Nephron progenitor cell (in vitro differentiated cells): ENCODE measurements at places on chromosomes 5 and 9.
A peak's percentile ranks its signal among the peaks of the same experiment; 100 is the strongest.

DNA sequence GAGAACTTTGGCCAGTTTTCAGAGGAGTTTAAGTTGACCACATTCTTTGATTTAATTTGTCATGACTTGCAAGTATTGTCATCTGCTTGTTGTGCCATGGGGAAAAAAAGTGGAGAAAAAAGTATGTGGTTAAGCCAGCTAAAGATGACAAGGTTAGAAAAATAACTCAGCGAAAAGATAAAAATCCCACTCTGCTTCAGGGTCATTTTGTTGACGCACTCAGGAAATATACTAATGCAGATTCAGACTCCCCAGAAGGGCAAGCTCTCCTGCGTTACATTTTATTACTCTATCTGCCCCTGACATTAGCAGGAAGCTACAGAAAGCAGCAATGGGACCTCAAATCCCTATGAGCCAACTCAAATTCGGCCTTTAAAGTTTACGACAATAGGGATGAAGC, 27.6 kb upstream of the TESK1 start:
- no peaks in the 10 kb centered on the region for H3K4me1 ChIP-seq
- peaks cover 21% of the 10 kb centered on the region for H3K36me3 ChIP-seq
- H3K4me3 ChIP-seq: no peak overlapping the region

DNA sequence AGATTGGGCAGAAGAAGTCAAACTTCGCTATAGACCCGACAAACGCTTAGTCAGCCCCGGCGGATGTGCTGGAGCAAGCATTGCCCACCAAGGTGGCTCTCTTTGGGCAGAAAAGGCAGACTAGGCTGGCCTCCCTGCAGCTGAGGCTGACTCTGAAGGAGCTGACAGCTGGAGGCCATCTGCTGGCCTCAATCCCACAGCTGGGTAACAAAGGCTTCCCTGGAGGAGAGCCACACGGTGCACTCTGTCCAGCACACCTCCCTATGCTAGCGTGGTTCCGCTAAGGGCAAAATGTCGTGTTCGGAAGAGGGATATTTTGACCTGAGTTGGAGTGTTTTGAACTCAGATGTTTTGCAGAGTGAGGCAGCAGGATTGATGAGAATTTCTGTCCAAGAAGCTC, 103.5 kb upstream of the PTCH1 start:
- peaks cover 18% of the 10 kb centered on the region for H3K36me3 ChIP-seq
- peaks cover 33% of the 10 kb centered on the region for H3K4me1 ChIP-seq
- H3K27ac ChIP-seq: no peak overlapping the region
- H3K27me3 ChIP-seq: peaks cover under 1% of the 10 kb centered on the region
- H3K4me3 ChIP-seq: no peak overlapping the region

DNA sequence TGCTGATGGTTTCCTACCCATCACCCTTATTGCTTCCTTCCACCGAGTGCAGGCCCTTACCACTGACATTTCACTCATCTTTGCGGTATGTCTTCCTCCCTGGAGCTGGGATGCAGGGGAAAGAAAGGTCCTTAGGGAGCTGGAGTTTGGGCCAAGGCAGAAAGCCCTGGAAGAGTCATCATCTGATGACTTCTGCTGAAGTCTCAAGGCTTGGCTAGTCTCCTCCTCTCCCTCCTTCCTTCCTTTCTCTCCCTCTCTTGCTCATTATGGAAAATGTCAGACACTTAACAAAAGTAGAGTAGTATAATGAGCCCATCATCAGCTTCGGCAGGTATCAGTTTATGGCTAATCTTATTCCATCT, 40.0 kb downstream of the LARP1 start:
- H3K27me3 ChIP-seq: no peaks in the 10 kb centered on the region
- DNase-seq: no peak
- H3K4me1 ChIP-seq: no peaks in the 10 kb centered on the region
- H3K36me3 ChIP-seq: peaks cover 58% of the 10 kb centered on the region

DNA sequence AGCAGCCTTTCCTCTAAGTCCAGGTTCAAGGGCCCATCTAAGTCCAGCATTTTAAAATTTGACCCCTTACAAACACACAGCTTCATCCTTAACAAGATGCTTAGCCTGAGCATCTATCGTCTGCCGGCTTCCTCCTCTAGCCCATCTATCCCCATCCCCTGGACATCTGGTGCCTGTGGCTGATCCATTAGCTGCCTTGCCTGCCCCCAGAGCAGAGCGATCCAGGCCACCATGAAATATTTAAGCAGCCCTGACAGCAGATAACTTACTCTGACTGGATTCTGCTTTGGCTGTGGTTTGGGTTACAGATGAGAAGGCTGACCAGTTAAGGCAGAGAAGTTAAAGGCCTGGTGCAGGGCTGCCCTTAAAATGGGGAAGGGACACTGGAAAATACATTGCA, 30.9 kb upstream of the CPEB4 start:
- H3K27me3 ChIP-seq: no peaks in the 10 kb centered on the region
- peaks cover 58% of the 10 kb centered on the region for H3K4me1 ChIP-seq
- no peaks in the 10 kb centered on the region for H3K36me3 ChIP-seq
- DNase-seq: peak; percentile 14

DNA sequence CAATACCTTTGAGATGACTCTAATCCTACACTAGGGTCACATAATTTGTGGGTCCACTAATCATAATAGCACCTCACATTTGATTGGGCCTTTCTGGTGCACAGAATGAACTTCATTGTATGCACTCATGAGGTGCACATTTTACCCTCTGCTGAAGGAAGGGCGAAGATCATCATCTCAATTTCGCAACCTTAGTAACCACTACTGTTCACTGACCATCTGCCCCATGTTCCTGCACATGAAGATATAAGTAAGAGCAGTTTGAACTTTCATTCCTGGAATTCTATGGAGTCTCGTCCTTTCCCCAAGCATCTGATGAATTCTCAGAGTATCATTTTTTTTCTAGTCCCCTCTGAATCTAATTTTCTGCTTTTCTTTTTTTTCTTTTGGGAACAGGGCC, 21.2 kb downstream of the GAS1 start:
- no peak overlapping the region for H3K4me3 ChIP-seq
- no peak for DNase-seq
- peaks cover 30% of the 10 kb centered on the region for H3K36me3 ChIP-seq
- no peak overlapping the region for H3K27ac ChIP-seq

- no peaks in the 10 kb centered on the region for H3K36me3 ChIP-seq
- no peaks in the 10 kb centered on the region for H3K4me1 ChIP-seq
- H3K27ac ChIP-seq: no peak overlapping the region
- peaks cover 3% of the 10 kb centered on the region for H3K27me3 ChIP-seq
- no peak for DNase-seq
These were observed 241.7 kb upstream of the KCNN2 start for GRCh38 chr5:114120166-114120565.

DNA sequence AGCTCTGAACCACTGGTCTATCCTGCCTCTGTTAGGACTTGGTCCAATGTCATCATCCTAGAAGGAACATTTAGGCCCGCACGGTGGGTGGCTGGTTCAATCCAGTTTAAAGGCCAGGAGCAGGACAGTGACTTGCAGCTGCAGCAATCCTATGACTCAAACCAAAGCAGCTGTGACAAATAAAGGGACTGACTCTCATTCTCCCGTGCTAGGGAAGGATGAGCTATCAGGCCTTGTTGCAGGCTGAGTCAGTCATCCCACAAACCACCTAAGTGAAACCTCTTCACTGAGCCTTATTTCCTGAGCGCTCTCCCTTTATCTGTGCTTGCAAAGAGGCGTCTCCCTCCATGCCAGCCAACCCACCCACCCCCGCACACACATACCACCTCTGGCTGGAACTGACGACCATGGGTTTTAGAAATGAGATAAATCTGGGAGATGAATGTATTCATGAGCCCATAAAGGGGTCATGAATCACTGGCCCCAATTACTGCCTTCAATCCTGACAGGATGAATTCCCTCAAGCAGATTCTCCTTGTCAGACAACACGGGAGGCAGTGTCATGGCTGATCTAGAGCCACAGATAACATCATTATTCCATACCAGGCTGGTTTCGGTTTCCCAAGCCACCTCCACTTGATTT, 93.4 kb downstream of the KCNIP1 start:
- H3K27ac ChIP-seq: peak overlapping the region; percentile 79
- H3K27me3 ChIP-seq: peaks cover 17% of the 10 kb centered on the region
- DNase-seq: no peak
- H3K4me3 ChIP-seq: no peak overlapping the region
- peaks cover 54% of the 10 kb centered on the region for H3K4me1 ChIP-seq

GRCh38 chr9:127923771-127924170, 6.8 kb downstream of the PIP5KL1 start:
- no peak overlapping the region for H3K27ac ChIP-seq
- peaks cover 9% of the 10 kb centered on the region for H3K4me1 ChIP-seq
- no peak for DNase-seq
- H3K36me3 ChIP-seq: no peaks in the 10 kb centered on the region
- H3K27me3 ChIP-seq: peaks cover 83% of the 10 kb centered on the region
- no peak overlapping the region for H3K4me3 ChIP-seq

DNA sequence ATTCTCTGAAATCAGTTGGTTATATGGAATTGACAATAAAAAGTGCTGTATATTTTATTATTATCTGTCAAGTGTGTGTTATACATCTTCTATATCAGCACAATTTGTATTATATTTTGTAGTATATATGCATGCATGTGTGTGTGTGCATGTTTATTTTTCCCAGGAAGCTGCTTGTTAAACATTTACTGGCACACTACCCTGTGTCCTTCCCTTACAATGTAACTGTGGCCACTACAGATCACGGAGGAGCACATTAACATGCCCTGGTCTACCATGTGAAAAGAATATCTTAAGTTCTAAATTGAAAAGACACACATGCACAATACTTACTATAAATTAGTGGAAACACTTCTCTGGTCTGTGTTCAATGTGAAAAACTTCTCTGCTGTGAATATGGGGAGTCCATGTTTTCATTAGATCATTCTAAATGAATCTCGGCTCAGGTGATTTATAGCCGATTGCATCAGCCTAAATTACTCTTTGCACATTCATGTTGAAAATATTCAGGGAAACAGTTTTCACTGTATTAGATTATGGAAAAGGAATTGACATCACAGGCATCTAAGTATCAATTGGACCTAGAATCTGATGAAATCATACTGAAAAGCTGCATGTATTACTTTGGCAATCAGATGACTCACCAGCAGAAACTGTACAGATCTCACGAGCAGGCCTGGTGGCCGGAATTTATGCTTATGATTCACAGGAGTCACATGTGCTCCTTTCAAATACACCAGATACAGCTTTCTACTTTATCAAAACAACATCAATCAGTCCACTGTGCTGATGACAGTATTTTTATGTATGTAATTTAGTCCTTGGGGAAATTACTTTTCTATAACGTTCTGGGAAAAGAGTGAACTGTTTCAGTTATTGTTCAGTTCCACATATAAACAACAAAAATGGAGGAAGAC, 39.4 kb downstream of the LURAP1L start:
- H3K4me3 ChIP-seq: no peak overlapping the region
- DNase-seq: no peak
- no peaks in the 10 kb centered on the region for H3K27me3 ChIP-seq
- no peak overlapping the region for H3K27ac ChIP-seq
- H3K36me3 ChIP-seq: peaks cover 3% of the 10 kb centered on the region
- peaks cover 23% of the 10 kb centered on the region for H3K4me1 ChIP-seq

DNA sequence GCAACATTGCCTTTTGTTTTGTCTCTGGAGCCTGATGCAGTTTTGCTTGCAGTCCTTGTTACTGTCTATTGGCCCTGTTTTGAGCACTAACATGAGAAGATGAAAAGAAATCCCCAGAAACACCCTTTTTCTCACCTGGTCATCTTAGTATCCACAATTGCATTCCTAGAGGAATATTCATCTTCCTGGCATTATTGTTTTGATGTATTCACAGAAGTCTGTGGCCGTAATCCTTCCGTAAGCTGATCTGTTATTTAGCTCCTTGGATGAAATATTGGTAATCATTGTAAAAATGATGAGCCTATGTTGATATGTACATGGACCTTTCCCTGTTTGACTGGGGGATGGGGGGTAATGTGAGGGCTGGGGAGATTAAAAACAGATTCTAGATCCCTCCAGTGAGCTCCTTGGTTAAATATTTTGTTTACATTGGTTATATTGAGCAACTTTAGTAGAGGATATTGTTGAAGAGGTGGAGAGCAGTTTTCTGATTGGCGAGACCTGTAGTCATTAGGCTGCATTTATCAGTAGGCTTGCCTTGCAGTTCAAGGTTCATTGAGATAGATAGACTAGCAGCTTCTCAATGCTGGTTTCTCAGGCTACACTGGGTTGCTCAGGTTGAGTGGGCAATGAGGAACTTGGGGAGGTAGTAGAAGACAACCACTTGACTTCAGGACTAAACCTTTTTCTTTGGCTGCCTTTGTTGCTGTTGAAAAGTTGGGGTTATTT, 117.5 kb downstream of the MACIR start:
- H3K27me3 ChIP-seq: peaks cover 7% of the 10 kb centered on the region
- peaks cover 36% of the 10 kb centered on the region for H3K4me1 ChIP-seq
- no peaks in the 10 kb centered on the region for H3K36me3 ChIP-seq
- no peak overlapping the region for H3K4me3 ChIP-seq
- no peak for DNase-seq

- H3K36me3 ChIP-seq: no peaks in the 10 kb centered on the region
- peak overlapping the region; percentile 81 for H3K4me3 ChIP-seq
- H3K4me1 ChIP-seq: peaks cover 86% of the 10 kb centered on the region
- no peak overlapping the region for H3K27ac ChIP-seq
- no peak for DNase-seq
- H3K27me3 ChIP-seq: peaks cover 95% of the 10 kb centered on the region
These were observed 9.6 kb upstream of the DMRT3 start for GRCh38 chr9:966870-967269.

DNA sequence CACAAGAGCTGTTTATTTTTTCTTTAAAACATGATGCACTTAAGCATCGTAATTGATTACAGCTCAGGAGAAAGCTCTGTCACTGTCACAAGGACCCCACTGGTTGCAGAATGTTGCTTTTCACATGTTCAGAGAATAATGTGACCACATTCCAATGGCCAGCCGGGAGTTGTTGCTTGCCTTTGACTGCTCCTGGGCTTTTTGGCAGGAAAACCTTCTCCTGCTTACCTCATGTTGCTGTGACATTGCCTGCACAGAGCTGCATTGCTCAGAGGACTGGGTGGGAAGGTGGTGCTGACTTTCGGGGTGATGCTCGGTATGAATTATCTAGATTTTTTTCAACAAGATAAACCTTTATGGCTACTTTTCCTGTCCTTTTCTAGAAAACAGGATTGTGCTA, 88.2 kb downstream of the PALM2AKAP2 start:
- DNase-seq: no peak
- H3K4me3 ChIP-seq: no peak overlapping the region
- H3K36me3 ChIP-seq: peaks cover 10% of the 10 kb centered on the region
- H3K4me1 ChIP-seq: peaks cover 19% of the 10 kb centered on the region
- no peak overlapping the region for H3K27ac ChIP-seq
- peaks cover 6% of the 10 kb centered on the region for H3K27me3 ChIP-seq
